Suppressor macrophage treated with lipopolysaccharide for 4 hours (primary cell): ENCODE measurements at places on chromosomes 11 and 22.

- DNase-seq = no peak
Measured at GRCh38 chr22:35863432-35863831, 145.8 kb downstream of the APOL5 start.

DNA sequence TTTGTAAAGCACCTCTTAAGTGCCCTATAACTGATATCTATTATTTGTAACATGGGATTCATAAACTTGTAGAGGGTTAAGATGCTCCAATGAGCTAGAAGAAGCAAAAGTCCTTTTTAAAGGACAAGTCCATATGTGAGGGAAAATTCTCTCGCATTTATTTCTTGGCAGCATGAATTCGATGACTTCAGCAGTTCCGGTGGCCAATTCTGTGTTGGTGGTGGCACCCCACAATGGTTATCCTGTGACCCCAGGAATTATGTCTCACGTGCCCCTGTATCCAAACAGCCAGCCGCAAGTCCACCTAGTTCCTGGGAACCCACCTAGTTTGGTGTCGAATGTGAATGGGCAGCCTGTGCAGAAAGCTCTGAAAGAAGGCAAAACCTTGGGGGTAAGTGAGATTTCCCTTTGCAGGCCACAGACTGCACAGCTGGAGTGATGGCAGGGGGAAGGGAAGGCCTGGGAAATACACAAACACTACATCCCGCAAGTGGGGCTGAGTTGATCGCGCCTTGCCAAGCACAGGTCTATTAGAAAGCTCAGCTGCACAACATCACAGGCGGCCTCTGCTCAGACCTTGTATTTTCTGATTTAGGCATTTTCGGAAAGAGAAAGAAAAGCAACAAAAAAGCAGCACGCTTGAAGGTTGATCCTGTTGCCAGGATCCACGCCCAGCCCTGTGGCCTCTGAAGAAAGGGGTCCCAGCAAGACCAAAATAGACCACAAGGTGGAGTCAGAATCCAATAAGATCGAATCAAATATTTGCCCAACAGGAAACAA is 1.5 kb downstream of the MS4A8 start:
- DNase-seq = peak; percentile 5

GRCh38 chr11:82308979-82309378 is 424.7 kb downstream of the FAM181B start:
- DNase-seq = no peak

DNA sequence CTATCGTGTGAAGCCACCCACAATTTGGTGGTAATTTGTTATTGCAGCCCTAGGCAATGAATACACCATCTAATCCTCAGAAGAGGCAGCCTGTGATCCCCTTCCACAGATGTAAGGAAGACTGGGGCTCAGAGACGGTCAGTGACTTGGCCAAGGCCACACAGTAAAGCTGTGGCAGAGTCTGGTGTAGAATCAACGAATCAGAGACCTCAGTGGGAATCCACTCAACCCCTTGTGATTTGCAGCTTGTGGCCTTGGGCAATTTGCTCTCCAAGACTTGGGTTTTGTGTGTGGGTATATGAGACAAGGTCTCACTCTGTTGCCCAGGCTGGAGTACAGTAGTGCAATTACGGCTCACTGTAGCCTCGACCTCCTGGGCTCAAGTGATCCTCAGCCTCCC is 1.9 kb downstream of the LGALS2 start:
- DNase-seq = peak; percentile 47

DNA sequence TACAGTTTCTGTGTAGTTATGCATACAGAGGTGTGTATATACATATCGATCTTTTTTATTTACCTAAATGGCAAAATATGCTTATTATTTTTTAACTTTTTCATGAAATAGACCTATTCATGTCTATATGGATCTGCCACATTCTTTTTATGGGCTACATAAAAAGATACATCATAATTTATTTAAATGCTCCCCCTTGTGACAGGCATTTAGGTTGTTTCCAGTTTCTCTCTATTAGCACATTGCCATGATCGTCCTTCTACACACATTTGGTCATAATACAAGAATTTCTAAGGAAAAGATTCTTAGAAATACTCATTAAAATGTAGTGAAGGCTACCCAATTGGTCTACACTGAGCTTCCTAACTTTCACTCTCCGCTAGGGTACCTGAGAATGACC is 1067.4 kb downstream of the OPCML start:
- DNase-seq = no peak

DNA sequence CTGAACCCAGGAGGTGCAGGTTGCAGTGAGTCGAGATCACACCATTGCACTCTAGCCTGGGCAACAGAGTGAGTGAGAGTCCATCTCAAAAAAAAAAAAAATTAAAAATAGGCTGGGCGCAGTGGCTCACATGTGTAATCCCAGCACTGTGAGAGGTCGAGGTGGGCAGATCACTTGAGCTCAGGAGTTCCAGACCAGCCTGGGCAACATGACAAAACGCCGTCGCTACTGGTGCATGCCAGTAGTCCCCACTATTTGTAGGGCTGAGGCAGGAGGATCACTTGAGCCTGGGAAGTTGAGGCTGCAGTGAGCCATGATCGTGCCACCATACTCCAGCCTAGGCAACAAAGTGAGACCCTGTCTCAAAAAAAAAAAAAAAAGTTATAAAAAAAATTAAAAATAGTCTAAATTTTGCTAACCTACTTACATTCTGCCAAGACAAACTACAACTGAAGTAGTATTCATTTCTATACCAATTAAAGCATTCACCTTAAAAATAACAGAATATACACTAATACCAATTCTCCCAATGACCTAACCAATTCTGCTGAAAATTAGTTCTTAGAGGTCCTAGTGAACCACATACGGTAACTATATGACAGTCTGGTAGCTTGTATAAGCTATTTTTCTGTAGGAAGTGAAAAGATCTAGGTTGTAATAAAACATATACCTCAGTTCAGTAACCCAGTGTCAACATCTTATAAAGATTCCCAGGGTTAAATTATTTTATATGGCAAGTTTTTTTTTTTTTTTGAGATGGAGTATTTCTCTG is 7.1 kb downstream of the DDX6 start:
- no peak for DNase-seq

GRCh38 chr22:41524809-41525449 is 19.3 kb downstream of the POLR3H start:
- DNase-seq = peak; percentile 10
